ENCODE measurements at places on chromosomes 5 and 9.

DNA sequence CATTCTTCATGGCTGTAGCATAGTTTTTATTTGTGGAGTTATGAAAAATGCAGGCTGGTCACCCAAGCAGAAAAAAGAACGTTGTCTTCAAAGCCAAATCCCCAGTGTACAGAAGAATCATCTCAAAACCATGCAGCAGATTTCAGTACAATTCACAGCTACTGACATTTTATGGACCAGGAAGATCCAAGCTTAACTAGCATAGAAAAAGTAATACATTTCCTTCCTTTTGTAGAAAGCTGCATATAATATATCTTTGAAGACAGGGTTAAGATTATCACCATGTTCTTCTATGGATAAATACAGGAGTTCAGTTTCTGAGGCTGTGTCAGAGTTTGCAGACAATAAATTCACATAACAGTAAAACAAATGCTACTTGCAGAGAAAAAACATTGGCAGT lies 1054.8 kb upstream of the C9orf72 start:
- DNase-seq, result no peak

DNA sequence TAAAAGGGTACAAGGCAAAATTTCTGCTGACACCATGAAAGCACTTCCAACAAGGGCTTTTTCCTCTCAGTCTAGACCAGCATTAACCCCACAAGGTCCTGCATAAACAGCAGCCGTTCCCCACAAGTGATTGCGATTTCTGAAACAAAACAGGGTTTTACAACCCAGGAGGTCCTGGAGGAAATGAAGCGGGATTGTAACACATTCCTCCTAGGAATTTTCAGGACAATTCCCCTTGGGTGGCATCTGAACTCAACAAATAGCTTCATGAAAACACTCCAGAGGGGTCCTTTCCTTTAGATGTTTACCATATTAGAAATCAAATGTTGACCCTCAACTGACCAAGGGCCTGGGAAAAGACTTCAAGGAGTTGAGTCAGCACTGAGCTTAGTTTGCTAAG lies 36.7 kb upstream of the SHC3 start:
- no peak for DNase-seq

- no peak for DNase-seq
Observed at GRCh38 chr5:143258559-143259253, 144.8 kb downstream of the NR3C1 start.

- no peak for DNase-seq
Observed at GRCh38 chr9:6997330-6997729, 239.6 kb downstream of the KDM4C start.

GRCh38 chr9:128913048-128913900 lies 7.5 kb upstream of the PHYHD1 start:
- no peak for DNase-seq

- no peak for DNase-seq
Observed at GRCh38 chr9:132894346-132894745, 15.6 kb downstream of the SPACA9 start.

GRCh38 chr9:7542693-7543092 lies 256.9 kb downstream of the DMAC1 start:
- DNase-seq, result no peak

- no peak for DNase-seq
Observed at GRCh38 chr5:132822650-132823480, 7.6 kb downstream of the SHROOM1 start.

DNA sequence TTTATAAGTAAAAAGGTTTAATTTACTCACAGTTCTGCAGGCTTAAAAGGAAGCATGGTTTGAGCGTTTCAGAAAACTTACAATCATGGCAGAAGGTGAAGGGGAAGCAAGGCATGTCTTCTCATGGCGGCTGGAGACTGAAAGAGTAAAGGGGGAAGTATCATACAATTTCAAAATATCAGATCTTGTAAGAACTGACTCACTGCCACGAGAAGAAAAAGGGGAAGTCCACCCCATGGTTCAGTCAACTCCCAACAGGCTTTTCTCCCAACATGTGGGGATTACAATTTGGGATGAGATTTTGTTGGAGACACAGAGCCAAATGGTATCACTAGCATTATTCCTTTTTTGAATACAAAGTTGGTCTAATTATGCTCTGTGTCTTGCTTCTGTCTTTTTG lies 627.9 kb upstream of the ST8SIA4 start:
- no peak for DNase-seq

DNA sequence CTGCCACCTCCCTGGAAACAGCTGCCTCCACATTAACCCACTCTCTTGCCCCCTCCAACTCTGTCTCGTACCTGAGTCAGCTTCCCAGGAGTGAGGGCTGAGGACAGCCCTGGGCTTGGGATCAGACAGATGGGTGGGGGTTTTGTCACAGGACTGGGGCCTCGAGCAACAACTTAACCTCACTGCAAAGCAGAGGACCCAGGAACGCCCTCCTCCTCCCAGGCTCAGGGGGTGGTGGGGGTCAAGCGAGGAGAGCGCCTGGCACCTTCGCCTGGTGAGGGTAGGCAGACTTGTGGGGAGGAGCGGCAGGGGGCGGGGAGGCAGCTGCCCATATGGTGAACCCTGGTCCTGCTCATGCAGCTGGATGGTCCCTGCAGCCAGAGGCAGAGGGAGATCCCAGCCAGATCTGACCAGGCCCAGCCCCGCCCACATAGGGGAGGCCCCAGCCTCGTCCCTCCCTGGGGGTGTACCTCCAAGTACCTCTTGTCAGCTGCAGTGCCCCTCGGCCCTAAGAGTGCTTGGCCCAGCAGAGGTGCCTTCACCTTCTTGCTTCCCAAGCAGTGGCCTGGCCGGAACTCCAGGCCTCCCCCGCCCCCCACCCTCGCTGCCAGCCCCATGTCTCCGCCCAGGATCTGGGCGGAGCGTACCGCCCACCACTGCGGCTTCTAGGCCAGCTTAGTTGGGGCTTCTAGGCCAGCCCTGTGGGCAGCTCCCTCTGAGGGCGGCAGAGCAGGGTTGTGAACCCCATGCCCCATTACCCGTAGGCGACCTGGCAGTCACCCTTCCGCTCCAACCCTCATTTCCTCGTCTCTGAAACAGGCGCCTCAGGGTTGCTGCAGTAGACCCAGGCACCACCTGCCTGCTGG lies at the start of gene SARDH:
TSS of gene SARDH (minus strand) at position 579 of the 866 bp plus-strand sequence. CDS start 4,179 bp downstream, outside the sequence.
- no peak for DNase-seq

- no peak for DNase-seq
Observed at GRCh38 chr9:93673839-93674334, 97.5 kb downstream of the PHF2 start.

DNA sequence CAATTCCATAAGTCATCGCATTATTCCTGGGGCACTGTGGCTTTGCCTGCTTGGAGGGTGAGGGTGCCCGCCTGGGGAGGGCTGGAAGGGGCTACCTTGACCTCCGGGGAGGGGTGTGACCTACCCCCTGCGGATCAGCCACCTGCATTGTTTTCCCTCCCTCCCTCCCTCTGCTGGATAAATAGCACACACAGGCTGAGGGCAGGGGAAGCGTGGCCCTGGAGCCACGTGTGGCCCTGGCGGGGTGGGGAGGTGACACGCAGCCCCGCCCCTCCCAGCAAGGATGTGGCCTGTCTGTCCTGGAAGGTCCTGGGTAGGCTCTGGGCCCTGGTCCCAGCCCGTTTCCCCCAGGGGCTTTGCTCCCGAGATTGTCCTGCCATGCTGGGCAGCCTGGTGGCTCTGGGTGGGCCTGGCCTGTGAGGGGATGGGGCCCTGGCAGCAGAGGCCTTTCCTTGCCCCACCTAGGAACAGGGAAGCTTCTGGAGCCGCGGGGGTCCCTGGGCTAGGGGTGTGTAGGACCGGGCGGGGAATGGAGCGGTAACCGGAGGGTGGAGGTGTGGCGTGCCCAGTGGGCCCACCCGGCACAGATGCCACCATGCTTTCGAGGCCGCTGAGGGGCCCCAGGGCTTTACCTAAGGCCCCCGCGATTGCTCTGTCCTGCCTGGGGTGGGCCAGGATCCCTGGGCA lies 33.4 kb downstream of the RXRA start:
- no peak for DNase-seq

GRCh38 chr9:33619666-33620404 lies 95.8 kb downstream of the ANKRD18B start:
- DNase-seq, result no peak

- DNase-seq, result no peak
Observed at GRCh38 chr9:83472221-83472665, 66.0 kb downstream of the FRMD3 start.

DNA sequence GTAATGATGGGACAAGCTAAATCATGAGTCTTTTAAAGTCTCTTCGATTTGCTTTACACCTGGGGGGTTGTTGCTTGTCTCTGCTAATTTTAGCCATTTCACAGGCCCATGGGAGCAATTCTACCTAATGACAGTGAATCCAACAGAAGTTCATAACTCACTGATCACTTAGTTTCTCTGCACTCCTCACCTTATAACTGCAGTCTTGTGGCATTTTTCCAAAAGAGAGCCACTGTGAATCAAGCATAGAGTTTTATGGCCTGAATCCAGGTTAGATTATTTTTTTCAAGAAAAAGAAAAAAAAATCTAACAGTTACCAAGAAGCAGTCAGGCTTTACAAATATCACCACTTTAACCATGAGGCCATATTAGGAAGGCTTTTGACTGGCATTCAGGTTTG lies 1.5 kb upstream of the IL7R start:
- no peak for DNase-seq

- DNase-seq, result no peak
Observed at GRCh38 chr5:141969783-141970771, 1.2 kb downstream of the RNF14 start.

- DNase-seq, result no peak
Observed at GRCh38 chr5:522116-522515, 2.1 kb downstream of the SLC9A3 start.

- DNase-seq, result no peak
Observed at GRCh38 chr9:3954331-3955304, 345.2 kb downstream of the GLIS3 start.

GRCh38 chr9:83242066-83242465 lies 179.1 kb upstream of the RASEF start:
- no peak for DNase-seq

DNA sequence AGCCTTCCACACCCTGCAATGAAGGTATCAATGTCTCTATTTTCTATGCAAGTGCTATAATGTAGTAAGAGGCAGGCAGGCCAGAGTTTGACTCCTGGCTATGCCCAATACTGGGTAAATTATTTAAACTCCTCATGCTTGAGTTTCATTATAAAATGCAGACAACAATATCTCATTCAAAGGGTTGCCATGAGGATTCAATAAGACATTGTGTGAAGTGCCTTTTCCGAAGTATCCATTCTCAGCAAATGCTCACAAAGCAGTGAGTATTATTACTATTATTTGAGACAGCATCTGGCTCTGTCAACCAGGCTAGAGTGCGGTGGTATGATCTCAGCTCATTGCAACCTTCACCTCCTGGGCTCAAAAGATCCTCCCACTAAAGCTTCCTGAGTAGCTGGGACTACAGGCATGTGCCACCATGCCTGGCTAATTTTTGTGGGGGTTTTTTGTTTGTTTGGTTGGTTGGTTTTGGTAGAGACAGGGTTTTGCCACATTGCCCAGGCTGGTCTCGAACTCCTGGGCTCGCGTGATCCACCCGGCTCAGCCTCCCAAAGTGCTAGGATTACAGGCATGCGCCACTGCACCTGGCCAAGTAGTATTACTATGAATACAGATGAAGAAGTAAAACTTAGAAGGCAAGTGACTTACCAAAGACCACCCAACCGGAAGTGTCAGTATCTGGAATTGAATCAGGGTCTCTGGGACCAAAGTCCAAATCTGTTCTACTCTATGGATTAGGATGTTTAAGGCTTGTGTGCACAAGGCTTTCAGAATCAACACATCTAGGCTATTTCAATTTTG lies 18.8 kb downstream of the ADAM19 start:
- no peak for DNase-seq

DNA sequence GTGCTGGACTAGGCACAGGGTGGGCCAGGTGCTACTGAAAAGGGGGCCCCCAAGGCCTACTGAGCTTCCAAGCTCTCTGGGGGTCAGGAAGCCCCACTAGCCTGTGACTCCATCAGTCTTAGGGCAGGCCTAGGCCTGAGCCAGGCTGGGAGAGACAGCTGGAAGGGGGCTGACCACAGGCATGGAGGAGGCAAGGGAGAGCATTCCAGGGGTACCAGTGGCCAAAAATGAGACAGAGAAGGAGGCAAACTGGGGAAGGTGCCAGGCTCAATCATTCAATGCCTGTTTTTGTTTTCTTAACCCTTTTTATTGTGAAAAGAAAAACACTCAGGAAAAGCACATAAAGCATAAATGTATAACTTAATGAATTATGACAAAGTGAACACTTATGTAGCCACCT lies 26.2 kb upstream of the TCF7 start:
- DNase-seq, result no peak

- DNase-seq, result no peak
Observed at GRCh38 chr9:70340572-70340971, 73.9 kb downstream of the KLF9 start.

DNA sequence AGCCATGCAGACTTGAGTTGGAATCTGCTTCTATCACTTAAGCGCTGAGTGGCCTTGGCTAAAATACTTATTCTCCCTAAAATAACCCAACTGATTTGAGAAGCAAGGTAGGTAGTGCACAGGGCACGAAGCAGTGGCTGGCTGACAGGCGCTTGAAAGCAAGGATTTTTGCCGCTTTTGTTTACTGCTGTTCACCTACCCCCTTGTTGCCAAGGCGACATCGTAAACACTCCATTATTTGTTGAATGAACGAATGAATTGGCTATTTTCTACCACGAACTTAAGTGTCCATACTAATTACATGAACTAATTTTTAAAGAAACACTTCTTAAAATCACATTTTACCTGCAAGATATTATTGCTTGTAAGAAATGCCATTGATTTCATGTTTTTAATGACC lies 98.0 kb downstream of the ANKH start:
- no peak for DNase-seq

DNA sequence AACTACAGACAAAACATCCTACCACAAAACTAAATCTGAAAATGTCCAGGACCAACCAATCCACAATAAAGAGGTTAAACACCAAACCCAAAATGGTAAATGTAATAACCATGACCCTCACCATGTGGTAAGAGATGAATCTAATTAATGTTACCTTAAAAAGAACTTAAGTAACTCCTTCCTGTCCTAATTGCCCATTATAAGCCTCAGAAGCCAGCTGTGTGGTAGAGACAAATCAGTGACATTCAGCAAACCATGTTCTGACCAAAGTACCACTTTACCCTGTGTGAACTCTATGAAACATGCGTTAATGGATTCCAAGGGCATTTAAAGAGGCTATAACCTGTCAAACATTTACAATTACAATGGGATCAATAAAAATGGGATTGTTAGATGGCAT lies 25.0 kb downstream of the LPAR1 start:
- DNase-seq, result no peak

GRCh38 chr5:158970121-158970520 lies 129.6 kb downstream of the EBF1 start:
- DNase-seq, result no peak

DNA sequence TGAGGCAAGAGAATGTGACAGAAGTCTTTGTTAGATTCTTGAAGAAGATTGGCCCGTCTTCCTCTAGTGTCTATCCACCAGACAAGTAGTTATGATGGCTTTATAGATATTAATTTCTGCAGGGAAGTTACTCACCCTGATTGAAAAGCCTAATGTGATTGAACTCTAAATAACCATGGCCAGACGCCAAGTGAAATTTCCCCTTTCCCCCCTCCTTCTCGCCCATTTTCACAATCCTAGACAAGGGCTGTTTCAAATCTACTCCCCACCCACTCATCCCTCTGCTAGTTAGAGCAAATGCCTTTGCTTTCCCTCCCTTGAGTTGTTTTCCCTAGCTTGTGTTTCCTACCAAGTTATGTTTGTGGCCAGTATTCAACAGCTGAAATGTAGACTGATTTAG lies 182.5 kb downstream of the TMEM167A start:
- no peak for DNase-seq

GRCh38 chr9:73141282-73141681 lies 10.4 kb upstream of the ANXA1 start:
- DNase-seq, result no peak

GRCh38 chr5:172117977-172118701 lies 69.9 kb downstream of the STK10 start:
- DNase-seq, result no peak

Measured in T-helper 1 cell (primary cell).